Iris pigment epithelial cell (primary cell): ENCODE measurements at places on chromosomes 7 and 10.

DNA sequence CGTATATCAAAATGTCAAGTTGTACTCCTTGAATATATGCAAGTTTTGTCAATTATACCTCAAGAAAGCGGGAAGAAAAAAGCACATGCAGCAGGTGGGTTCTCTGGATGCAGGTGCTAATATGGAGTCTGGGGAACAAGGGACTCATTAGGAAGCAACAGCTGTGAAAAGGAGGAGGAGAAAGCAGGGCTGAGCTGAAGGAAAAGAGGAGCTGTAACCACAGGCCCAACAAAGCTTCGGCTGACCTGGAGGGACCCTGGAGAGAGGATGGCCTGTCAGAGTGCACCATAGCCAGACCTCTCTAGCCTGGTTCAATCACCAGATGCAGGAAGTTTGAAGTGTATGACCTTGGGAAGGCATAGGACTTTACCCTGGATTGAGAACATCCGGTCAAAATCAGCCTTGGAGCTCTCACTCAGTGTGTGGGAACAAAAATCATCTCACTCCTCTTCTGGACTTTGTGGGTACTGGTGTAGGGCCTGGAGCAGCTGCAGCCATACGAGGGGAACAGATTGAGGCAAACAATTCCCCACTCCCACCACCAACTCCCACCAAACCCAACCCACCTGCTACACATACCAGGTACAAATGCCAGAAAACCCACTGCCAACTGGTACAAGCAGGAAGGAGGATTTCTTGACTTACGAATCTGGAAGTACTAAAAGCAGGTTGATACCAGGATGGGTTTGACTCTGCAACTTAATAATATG is 36.7 kb downstream of the NPTX2 start:
- DNase-seq: no peak

DNA sequence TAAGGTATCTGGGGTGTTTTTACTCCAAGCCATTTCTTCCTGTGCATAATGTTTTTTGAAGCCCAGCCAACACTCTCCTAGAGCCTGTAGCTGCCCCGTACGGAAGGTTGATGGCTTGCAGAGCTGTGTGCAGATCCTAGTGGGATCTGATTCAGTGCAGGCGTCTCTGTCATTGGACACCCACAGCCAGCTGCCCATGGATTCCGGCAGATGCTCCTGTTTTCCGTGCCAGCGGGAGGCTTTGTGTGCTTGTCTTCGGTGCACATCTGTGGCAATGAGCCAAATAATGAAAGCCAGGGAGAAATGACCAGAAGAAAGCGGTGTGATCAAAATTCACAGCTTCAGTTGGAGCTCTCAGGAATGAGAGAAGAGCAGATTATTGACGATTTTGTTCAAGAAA is 426.4 kb downstream of the TYW1 start:
- DNase-seq: no peak

DNA sequence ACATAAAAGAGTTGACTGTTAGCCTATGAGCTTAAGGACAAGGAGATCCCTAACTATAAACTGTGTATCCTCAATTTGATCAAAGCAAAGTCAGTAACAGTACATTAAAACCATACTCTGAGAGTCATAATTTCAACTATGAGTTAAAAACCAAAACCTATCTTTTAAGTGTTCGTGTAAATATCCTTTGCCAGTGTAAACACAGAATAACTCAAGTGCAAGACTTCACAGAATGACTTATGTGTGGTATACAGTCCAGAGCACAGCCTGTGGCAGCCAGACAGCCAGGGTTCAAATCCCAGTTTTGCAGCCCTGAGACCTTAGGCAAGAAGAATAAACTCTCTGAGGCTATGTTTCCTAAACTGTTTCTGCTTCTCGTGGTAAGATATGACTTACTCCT is 30.3 kb upstream of the NEBL start:
- no peak for DNase-seq

DNA sequence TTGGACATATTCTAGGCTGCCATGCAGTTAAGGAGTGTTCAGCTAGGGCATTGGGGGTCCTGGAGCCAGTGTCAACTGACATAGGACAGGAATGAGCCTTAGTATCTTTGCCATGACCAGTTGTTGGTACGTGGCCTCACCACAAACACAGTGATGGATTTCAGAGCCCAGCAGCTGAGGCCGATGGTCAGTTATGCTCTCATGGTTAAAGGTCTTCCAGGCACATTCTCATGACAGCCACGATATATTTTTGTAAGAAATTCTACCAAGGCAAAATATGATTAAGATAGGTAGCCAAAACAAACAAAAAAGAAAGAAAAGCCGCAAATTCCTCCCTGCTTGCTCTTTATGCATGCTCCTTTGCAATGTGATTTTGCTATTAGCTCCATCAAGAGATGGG is 47.8 kb downstream of the CDHR3 start:
- peak; percentile 24 for DNase-seq

GRCh38 chr7:89887489-89887888 is 266.8 kb upstream of the STEAP1 start:
- no peak for DNase-seq
